ENCODE measurements at places on chromosomes 3 and 15. TPM values are rescaled to one million over a fixed set of nuclear protein-coding genes. Genes with fewer than 3 reads are reported as not detected.

GRCh38 chr3:129315223-129315997 lies 36.7 kb downstream of the HMCES start:
- peaks cover 24% of the 10 kb centered on the region for H3K4me1 ChIP-seq
- no peaks in the 10 kb centered on the region for H3K36me3 ChIP-seq
- H3K4me3 ChIP-seq = peak overlapping the region; percentile 92
- peak overlapping the region; percentile 71 for H3K27ac ChIP-seq
- H3K27me3 ChIP-seq = peaks cover 17% of the 10 kb centered on the region

DNA sequence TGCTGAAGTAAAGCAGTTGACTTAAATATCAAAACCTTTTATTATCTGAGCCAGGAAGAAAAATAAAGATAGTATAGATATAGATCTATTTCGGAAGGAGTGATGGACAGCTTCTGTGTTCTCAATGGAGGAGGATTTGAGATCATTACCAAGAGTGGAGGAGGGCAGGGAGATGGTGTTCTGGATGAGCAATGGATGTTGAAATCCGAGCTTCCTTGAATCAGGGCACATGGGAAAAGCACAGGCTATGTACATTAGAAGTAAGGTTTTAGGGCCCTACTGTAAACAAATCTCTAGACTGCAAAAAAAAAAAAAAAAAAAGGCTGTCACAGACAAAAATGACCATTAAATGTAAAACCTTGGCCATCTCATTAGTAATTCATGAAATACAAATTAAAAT lies 43.2 kb downstream of the GTPBP8 start:
- no peaks in the 10 kb centered on the region for H3K4me1 ChIP-seq
- no peak for DNase-seq
- no peak overlapping the region for H3K4me3 ChIP-seq
- no peaks in the 10 kb centered on the region for H3K36me3 ChIP-seq
- H3K27ac ChIP-seq = no peak overlapping the region

DNA sequence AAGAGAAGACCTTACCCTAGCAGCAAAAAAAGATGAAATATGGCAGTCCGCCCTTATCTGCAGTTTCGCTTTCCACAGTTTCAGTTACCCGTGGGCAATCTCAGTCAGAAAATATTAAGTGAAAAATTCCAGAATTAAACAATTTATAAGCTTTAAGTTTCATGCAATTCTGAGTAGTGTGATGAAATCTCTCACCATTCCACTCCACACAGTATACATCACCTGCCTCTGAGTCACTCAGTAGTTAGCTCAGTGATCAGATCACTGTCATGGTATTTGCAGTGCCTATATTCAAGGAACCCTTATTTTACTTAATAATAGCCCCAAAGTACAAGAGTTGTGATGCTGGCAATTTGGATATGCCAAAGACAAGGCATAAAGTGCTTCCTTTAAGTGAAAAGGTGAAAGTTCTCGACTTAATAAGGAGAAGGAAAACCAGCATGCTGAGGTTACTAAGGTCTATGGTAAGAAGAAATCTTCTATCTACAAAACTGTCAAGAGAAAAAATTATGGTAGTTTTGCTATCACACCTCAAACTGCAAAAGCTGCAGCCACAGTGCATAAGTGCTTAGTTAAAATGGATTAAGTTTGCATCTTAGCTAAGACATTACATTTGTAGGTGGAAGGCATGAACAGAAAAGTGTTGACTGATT lies 48.1 kb downstream of the HSPBAP1 start:
- H3K36me3 ChIP-seq = peaks cover 53% of the 10 kb centered on the region
- H3K4me3 ChIP-seq = no peak overlapping the region
- no peak for DNase-seq
- H3K27me3 ChIP-seq = no peaks in the 10 kb centered on the region
- H3K4me1 ChIP-seq = no peaks in the 10 kb centered on the region

Gene NR1I2
- 1.1 TPM for total RNA-seq

DNA sequence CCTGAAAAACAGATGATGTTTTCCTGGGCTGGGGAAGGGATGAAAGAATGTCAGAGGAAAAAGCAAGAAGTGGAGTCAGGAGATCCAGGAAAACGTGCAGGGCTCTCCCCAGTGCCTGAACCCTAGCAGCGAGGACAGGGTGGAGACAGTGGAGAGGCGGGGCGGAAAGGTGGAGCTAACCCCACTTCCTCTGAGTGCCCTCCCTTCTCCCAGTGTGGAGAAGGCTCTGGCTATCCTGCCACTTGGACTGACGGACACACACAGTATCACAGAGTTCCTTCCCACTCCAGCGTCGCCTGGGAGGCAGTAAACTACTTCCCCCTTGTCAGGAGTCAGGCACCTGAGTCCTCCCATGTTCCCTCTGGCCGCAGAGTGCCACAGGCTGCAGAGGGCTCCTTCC lies 125.3 kb upstream of the CHRNA7 start:
- H3K36me3 ChIP-seq = no peaks in the 10 kb centered on the region
- no peak overlapping the region for H3K4me3 ChIP-seq
- no peak overlapping the region for H3K27ac ChIP-seq
- no peak for DNase-seq

DNA sequence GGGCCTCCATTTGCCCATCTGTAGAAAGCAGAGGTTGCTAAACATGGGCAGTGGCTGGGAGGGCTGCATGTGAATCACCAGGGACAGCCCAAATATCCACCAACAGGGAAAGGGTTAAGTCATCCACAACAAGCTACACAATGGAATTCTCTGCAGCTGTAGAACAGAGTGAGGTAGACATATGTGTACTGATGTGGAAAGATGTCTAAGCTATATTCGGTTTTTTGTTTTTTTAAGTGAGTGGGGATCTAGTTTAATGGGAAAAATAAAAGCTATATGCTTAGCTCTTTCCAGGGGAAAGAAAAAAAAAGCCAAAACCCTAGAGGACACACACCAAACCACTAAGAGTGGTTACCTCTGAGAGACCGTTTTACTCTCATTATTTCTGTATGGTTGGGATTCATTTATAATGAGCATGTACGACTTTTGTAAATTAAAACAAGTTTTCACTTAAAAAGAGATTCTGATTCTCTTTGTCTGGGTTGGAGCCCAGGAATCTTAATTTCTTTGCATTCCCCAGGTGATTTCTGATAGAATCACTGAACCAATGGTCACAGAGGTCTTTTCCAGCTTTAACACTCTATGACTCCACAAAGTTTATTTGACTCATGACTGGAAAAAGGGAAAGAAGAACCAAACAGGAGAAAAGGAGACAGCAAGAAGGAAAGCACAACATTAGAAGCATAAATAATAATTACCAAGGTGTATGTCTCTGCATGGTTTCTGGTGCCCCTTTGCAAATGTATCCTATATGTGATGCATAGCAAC lies 19.1 kb downstream of the CRABP1 start:
- H3K36me3 ChIP-seq = no peaks in the 10 kb centered on the region
- no peak overlapping the region for H3K27ac ChIP-seq
- no peak for DNase-seq
- peaks cover 7% of the 10 kb centered on the region for H3K27me3 ChIP-seq
- no peaks in the 10 kb centered on the region for H3K4me1 ChIP-seq

GRCh38 chr3:78562328-78562727 lies 1205.5 kb downstream of the ROBO1 start:
- DNase-seq = no peak
- H3K4me1 ChIP-seq = no peaks in the 10 kb centered on the region
- no peak overlapping the region for H3K27ac ChIP-seq
- no peaks in the 10 kb centered on the region for H3K36me3 ChIP-seq
- H3K4me3 ChIP-seq = no peak overlapping the region

DNA sequence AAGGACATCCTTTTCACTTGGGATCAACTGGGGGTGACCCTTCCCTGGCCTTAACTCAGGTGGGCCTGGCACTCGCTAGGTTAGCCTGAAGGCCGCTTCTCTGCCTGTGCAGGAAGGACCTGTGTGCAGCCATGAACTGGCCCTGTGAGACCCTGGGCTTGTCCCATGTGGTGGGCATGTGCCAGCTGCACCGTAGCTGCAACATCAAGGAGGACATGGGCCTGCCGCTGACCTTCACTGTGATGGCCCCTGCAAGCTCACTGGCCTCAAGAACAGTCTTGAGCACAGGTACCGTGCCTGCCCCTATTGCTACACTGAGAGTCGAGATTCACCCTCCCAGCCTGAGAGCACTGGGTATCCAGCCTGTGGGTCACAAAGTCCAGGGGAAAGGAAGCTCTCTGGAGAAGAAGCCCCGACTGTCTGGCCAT lies 43.0 kb downstream of the SAXO2 start:
- H3K27ac ChIP-seq = no peak overlapping the region
- no peak overlapping the region for H3K4me3 ChIP-seq
- peaks cover 5% of the 10 kb centered on the region for H3K27me3 ChIP-seq
- DNase-seq = no peak
- no peaks in the 10 kb centered on the region for H3K36me3 ChIP-seq
- no peaks in the 10 kb centered on the region for H3K4me1 ChIP-seq

- no peak for DNase-seq
- no peaks in the 10 kb centered on the region for H3K4me1 ChIP-seq
- H3K36me3 ChIP-seq = no peaks in the 10 kb centered on the region
- no peak overlapping the region for H3K4me3 ChIP-seq
- peaks cover 2% of the 10 kb centered on the region for H3K27me3 ChIP-seq
Observed at GRCh38 chr3:70308760-70309159, 3.7 kb downstream of the MDFIC2 start.

DNA sequence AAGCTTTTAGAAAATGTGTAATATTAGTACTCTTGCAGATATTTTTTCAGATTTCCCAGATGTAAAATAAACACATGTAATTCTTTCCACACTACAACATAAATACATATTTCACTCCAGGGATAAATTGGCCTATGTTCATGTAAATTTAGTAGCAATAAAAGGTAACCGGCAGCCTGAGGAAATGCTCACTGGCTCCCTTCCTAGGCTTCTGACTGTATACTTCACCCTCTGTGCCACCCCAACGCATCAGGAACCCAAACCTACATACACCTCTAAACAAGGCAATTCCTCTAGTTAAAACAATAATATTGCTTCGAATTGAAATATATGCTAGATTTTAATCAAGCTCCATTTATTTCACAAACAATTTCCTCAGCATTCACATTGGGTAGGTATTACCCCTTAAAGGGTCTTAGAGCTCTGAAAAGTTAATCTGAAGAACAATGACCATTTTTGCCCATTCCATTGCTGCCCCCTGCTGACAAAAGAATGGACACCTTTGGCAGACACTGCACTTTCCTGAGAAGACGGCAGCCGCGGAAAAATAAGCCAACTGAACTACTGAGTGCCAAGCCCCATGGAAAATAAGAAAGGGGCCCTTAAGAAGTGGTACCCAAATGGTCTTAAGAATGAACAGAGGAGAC lies 212.5 kb downstream of the OSBPL10 start:
- peaks cover 45% of the 10 kb centered on the region for H3K36me3 ChIP-seq
- no peak for DNase-seq
- H3K27ac ChIP-seq = peak overlapping the region; percentile 37

DNA sequence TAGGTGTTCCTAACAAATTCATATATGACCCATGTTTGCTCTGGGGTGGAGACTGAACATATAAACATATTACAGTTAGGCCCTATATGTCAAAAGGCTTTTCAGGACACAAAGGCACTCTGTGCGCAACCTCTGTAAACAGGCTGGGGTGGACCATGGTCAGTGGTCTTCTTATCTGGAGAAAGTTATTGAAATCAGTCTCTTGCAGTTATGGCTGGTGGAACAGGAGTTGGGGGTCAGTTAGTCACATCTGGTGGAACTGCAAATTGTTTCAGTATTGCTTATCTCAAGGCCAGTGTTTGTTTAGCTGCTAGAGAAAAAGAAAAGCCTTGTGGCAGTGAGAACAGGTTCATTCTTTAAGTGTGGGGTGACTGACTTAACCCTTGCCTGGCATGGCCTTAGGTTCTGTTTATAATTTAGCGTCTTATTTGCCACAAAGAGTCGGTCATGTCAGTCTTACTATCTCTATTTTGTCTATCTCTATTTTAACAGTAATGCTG lies 5.9 kb upstream of the GP9 start:
- no peaks in the 10 kb centered on the region for H3K36me3 ChIP-seq
- H3K4me3 ChIP-seq = no peak overlapping the region
- peaks cover 21% of the 10 kb centered on the region for H3K27me3 ChIP-seq
- DNase-seq = no peak
- no peak overlapping the region for H3K27ac ChIP-seq

DNA sequence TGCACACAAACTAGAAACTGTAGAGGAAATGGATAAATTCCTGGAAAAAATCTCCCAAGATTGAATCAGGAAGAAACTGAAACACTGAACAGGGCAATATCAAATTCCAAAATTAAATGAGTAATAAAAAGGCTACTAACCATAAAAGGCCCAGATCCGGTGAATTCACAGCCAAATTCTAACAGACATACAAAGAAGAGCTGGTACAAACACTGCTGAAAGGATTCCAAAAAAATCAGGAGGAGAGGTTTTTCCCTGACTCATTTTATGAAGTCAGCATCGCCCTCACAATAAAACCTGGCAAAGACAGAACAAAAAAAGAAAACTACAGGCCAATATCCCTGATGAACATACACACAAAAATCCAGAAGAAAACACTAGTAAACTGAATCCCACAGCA lies 462.4 kb upstream of the THBS1 start:
- peaks cover under 1% of the 10 kb centered on the region for H3K27me3 ChIP-seq
- H3K4me1 ChIP-seq = no peaks in the 10 kb centered on the region
- H3K4me3 ChIP-seq = no peak overlapping the region
- DNase-seq = no peak
- H3K27ac ChIP-seq = no peak overlapping the region
- no peaks in the 10 kb centered on the region for H3K36me3 ChIP-seq

- H3K36me3 ChIP-seq = no peaks in the 10 kb centered on the region
- no peaks in the 10 kb centered on the region for H3K4me1 ChIP-seq
- no peak overlapping the region for H3K4me3 ChIP-seq
- H3K27ac ChIP-seq = no peak overlapping the region
- DNase-seq = no peak
Observed at GRCh38 chr3:185789134-185789533, 35.7 kb downstream of the IGF2BP2 start.

DNA sequence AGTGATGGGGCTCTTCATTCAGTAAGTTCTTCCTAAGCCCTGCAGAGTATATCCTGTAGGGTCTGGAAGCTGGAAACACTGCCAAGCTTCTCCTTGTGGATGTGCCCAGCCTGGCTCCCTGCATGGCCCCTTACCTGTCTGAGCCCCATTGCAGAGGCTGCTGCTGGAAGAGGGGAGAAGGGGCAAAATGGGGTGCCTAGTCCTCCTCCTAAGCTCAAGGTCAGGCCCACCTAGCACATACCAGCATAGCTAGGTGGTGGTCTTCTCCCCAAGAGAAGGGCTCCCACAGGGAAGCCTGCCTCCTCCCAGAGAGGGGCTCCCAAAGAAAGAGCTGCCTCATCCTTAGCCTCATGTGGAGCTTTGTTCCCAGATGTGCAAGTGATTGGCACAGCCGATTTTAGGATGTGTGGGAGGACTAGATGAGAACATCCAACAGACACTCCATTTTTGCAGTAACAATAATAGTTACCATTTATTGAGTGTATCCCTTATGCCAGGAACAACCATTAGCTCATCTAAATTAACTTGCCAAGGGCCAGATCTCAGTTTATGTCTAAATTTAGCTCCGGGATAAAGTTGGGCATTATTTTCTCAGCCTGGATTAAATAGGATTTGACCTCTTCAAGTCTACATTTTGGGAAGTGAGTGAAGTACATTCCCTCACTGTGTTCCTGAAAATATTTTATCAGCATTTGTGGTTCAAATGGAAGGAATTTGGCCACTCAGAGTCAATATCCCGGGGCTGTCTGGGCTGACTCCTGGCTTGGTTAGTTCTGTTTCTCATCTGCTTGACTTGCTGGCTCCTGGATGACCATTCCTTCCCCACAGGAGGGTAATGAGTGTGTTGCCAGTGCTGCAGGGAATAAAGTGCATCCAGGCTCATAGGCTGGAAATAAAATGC lies 291.1 kb upstream of the ROPN1 start:
- H3K27me3 ChIP-seq = peaks cover 2% of the 10 kb centered on the region
- H3K4me1 ChIP-seq = no peaks in the 10 kb centered on the region
- no peak overlapping the region for H3K4me3 ChIP-seq
- no peak for DNase-seq

- peaks cover 59% of the 10 kb centered on the region for H3K36me3 ChIP-seq
- H3K4me1 ChIP-seq = peaks cover 67% of the 10 kb centered on the region
- peak overlapping the region; percentile 73 for H3K27ac ChIP-seq
Observed at GRCh38 chr3:186963636-186964035, 33.3 kb downstream of the ST6GAL1 start.
